Thoracic aorta (tissue), 2 donors: ENCODE measurements at places on chromosomes 2 and 18. TPM values are rescaled to one million over a fixed set of nuclear protein-coding genes. Genes with fewer than 3 reads are reported as not detected.

DNA sequence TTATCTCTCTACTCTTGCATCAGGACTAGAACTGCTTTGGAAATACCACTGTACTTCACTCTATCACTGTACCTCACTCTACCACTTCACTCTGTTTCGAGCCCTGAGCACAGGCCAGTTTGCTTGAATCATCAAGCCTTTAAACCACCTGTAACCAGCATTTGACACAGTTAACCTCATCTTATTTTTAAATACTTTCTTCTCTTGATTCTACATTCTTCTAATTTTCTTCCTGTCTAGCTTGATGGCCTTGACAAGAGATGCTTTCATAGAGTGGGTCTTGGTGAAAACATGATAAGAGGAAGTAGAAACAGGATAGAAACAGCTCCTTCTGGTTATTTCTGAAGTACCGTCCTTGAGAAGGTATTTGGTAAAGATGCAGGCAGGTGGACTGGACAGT, 78.1 kb downstream of the SPIRE1 start:
- H3K4me3 ChIP-seq, result no peak overlapping the region
- H3K27ac ChIP-seq, result no peak overlapping the region
- DNase-seq, result no peak
- H3K27me3 ChIP-seq, result no peaks in the 10 kb centered on the region
- H3K36me3 ChIP-seq, result no peaks in the 10 kb centered on the region
- no peaks in the 10 kb centered on the region for H3K4me1 ChIP-seq

DNA sequence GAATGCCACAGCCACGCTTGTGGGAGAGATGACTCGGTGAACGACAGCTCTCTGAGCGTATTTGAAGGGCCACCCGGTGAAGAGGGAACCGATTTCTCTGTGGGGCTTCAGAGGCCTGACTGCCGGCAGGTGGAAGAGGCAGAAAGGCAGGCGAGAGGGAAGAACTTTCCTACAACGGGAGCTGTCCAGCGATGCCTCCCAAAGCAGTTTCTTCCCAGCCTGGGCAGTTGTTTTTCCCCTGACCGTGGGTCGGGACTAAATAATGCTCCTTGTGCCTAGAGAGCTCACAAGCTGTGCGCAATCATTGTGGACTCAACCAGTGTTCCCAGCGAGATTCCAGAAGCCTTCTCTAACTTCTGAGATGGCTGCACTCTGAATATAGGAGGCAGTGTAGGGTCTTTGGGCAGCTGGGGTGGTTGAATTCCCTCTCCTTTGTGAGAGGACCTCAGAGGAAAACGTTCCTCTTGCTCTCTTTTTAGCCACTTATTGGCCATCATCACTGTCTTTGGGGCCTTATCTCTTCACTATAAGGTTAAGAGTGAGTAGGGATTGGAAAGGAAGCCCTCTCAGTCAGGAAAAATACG, 710 bp downstream of the SEC11C start:
- H3K4me1 ChIP-seq, result no peaks in the 10 kb centered on the region
- H3K4me3 ChIP-seq, result peak overlapping the region; percentile 87

GRCh38 chr2:182245963-182246362, 180.9 kb downstream of the PDE1A start:
- H3K36me3 ChIP-seq, result no peaks in the 10 kb centered on the region
- no peaks in the 10 kb centered on the region for H3K27me3 ChIP-seq
- no peak for DNase-seq
- peaks cover 19% of the 10 kb centered on the region for H3K4me1 ChIP-seq
- H3K27ac ChIP-seq, result no peak overlapping the region

DNA sequence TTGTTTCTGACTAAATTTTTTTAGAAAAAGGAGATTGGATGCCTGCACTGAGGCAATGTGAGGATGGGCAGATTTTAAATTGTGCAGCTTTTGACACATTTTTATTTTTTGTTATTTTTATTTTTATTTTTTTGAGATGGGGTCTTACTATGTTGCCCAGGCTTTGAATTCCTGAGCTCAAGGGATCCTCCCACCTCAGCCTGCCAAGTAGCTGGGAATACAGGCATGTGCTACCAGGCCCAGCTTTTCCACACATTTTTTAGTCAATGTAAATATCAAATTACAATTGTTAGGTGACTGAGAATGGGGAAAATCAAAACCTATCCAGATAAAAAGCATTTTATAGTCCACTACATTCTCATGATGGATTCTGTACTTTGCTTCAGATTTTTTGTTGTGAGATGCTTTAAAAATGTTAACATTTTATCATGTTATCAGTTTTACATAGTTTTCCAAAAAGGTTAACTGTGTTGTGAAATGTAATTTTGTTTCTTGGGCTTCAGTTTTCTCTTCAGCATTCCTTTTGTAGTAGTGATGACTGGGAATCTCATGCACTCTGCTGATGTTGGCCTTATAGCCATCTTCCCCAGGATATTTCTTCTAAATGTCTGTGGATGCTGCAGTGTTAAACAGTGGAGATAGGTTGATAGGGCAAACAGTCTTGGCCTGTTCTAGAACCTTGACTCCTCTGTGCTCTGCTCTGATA, 41.4 kb downstream of the PKP4 start:
- no peaks in the 10 kb centered on the region for H3K27me3 ChIP-seq
- no peak overlapping the region for H3K27ac ChIP-seq
- no peak overlapping the region for H3K4me3 ChIP-seq
- peaks cover 15% of the 10 kb centered on the region for H3K4me1 ChIP-seq

The STAMBP gene
- 34.4 TPM for total RNA-seq

- H3K27ac ChIP-seq, result no peak overlapping the region
- no peak for DNase-seq
- H3K4me1 ChIP-seq, result no peaks in the 10 kb centered on the region
Observed at GRCh38 chr18:58511897-58512581, 116.9 kb downstream of the ALPK2 start.

- H3K4me3 ChIP-seq, result no peak overlapping the region
- no peaks in the 10 kb centered on the region for H3K27me3 ChIP-seq
- H3K36me3 ChIP-seq, result no peaks in the 10 kb centered on the region
Observed at GRCh38 chr18:79568543-79569205, 110.9 kb upstream of the CTDP1 start.

GRCh38 chr2:177753682-177754491, 318.7 kb downstream of the PDE11A start:
- peak; percentile 16 for DNase-seq
- no peaks in the 10 kb centered on the region for H3K36me3 ChIP-seq
- no peak overlapping the region for H3K4me3 ChIP-seq
- no peaks in the 10 kb centered on the region for H3K4me1 ChIP-seq
- H3K27ac ChIP-seq, result no peak overlapping the region

The UGT1A3 gene
- not detected for total RNA-seq

The PCARE gene
- not detected for total RNA-seq

GRCh38 chr2:149098701-149099100, 60.2 kb downstream of the LYPD6B start:
- H3K27me3 ChIP-seq, result no peaks in the 10 kb centered on the region
- H3K4me3 ChIP-seq, result no peak overlapping the region
- H3K27ac ChIP-seq, result no peak overlapping the region
- H3K4me1 ChIP-seq, result peaks cover 10% of the 10 kb centered on the region

- no peak overlapping the region for H3K4me3 ChIP-seq
- H3K27me3 ChIP-seq, result no peaks in the 10 kb centered on the region
- H3K36me3 ChIP-seq, result no peaks in the 10 kb centered on the region
Observed at GRCh38 chr2:62404913-62405312, 101.1 kb downstream of the TMEM17 start.
